H1 (cell line): ENCODE measurements at places on chromosomes 16 and 17. TPM values are rescaled to one million over a fixed set of nuclear protein-coding genes. Genes with fewer than 3 reads are reported as not detected.
A peak's percentile ranks its signal among the peaks of the same experiment; 100 is the strongest.

DNA sequence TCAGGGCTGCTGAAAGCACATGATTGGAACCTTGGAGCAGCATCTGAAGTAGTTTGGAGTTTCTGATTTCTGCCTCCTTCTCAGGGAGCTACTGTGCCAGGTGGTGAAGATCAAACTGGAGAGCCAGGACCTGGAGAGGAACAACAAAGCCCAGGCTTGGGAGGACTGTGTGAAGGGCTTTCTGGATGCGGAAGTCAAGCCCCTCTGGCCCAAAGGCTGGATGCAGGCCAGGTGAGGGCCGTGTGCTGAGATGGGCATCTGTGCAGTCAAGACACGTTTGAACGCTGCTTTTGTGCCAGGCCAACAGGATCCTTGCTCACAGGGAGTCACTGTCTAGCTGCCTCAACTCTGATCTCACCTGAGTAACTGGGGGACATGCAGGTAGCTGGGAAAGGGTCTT lies 23.8 kb downstream of the UBN1 start:
- no peak for DNase-seq

DNA sequence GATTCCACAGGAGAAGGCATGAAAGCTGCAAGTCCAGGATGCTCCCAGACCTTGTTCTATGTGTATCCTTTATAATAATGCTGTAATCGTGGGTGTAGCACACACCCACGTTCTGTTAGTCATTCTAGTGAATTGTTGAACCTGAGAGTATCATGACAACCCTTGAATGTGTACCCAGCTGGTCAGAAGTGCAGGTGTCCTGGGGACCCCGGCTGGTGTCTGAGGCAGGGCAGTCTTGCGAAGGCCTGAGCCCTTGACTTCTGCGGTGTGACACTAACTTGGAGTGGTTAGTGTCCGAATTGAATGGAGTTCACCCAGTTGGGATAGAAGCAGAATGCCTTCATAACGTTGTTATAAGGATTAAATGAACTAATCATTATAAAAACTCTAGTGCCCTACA lies 218.0 kb upstream of the TNRC6C start:
- DNase-seq = no peak

GRCh38 chr17:77118251-77118928 lies 22.4 kb upstream of the SEC14L1 start:
- DNase-seq = no peak

The SLC5A11 gene
- 0.26 and 0.36 TPM in 2 replicates for total RNA-seq

DNA sequence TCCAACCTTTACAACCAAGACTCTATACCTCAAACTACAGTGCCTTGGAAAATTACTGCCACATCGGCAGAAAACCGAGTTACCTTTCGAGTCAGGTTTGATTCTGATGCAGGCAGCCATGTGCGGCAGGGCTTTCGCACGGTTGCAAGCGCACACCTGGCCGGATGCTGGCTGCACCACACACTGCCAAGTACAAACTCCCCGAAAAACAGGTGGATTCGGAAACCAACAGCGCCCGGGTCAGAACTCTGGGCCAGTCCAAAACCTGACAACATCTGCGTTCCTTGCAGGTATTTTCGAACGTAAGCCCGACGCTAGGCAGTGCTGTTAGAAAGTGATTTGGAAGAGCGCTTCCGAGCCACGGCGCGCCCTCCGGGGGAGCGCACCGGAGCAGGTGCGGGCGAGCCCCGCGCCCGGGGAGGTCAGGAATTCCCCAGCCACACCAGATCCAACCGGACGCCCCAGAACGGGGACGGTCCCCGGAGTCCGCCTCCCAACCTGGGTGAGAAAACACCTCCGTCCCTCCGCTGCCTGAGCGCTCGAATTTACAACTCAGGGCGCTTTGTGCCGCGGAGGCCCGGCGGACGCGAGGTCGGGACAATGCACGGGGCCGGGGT lies 1.2 kb downstream of the USP7 start:
- no peak for DNase-seq

The GID4 gene
- 15.0 and 15.2 TPM in 2 replicates for total RNA-seq

The KRTAP4-6 gene
- not detected in 2 replicates for total RNA-seq

DNA sequence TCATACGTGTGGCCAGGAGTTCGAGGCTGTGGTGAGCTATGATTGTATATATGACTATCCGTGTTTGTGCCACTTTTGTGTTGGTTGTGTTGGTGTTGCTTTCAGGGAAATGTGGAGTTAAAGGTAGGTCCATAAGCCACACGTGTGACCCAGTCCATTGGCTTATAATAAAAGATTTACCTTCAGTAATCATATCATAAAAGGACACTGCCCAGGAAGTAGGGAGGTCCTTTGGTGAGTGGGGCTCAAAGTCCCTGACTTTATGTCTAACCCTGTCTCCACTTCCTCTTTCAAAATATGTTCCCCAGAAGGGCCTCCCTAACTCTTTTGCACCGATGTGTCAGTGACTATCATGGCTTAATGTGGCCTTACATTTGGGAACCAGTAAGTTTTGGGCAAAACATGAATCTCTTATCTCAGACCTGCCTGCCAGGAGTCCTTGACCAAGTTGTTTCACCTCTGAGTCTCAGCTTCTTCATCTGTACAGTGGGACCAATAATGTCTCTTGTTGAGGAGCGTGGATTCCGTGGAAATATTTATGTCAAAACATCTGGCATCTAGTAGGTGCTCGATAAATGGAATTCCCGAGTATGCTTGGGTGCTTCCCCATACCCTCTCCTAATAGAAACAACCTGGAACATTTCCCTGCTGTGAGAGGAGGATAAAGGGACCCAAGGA lies 4.8 kb downstream of the TNP2 start:
- DNase-seq = no peak

DNA sequence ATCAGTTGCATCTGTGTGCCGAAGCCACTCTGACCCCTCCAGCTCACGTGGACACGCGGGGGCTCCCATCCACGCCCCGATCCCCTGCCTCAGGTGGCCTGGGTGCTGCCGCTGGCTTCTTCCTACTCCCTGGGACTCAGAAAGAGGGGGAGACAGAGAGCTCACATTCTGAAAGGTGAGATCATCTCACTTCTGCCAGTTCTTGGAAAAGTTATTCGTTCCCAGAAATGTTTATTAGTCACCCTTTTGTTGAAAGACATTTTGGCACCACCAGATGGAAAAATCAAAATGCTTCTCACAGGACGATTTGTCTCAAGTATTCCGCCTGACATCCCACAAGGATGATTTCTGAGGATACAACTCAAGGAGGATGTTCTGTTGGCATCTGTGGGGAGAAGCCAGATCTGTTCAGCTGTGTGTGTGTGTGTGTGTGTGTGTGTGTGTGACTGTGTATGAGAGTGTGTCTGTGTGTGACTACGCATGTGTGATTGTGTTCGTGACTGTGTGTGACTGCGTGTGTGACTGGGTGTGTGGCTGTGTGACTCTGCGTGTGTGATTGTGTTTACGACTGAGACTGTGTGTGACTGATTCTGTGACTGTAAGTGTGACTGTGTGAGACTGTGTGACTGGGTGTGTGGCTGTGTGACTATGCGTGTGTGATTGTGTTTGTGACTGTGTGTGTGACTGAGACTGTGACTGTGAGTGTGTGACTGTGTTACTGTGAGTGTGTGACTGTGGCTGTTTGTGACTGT lies 207.3 kb downstream of the NTN1 start:
- DNase-seq = no peak

GRCh38 chr16:27432558-27432957 lies 30.6 kb downstream of the IL21R start:
- no peak for DNase-seq

GRCh38 chr16:55037046-55037445 lies 106.4 kb downstream of the IRX5 start:
- DNase-seq = peak; percentile 8

The HS3ST3A1 gene
- 5.4 and 6.6 TPM in 2 replicates for total RNA-seq

GRCh38 chr16:1308977-1309885 lies at the start of gene UBE2I:
UBE2I (plus strand) TSS chr16:1309636; CDS start chr16:1314031, 4,395 bp downstream.
- DNase-seq = peak; percentile 87

GRCh38 chr16:27892879-27893278 lies 170.6 kb downstream of the GSG1L start:
- peak; percentile 52 for DNase-seq

DNA sequence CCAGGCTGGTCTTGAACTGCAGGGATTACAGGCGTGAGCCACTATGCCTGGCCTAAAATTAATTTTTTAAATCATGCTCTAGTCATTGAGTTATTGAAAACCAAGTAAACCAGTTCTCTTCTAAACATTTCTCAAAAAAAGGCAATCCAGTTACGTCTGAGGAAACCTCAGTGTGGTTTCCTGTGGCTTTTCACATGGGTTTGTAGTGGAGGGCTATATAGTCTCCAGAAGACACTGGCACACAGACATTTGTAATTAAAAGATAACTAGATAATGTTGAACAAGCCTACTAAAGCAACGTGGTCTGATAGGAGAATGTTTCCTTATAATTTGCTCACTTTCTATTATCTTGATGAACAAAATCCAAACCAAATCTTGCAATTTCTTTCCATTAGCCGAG lies 5.2 kb upstream of the TOB1 start:
- no peak for DNase-seq

The SPATA22 gene
- not detected in 2 replicates for total RNA-seq

The FADS6 gene
- total RNA-seq = 0.56 and 0.80 TPM in 2 replicates

DNA sequence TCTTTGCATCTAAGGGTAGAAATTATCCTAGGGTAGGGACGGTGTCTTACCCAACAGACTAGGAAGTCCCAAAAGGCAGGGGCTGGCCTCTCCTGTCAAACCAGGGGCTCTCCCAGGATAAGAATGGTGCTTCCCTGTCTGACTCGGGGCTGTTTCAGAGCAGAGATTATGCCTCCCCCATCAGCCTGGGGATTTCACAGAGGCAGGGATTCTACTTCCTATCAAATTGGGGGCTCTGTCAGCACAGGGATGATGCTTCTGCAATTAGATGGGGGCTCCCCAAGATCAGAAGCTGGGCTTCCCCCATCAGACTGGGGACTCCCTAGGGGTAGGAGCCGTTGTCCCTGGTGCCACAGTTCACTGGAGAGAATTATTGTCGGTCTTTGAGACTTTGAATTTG lies 2.3 kb downstream of the NXPH3 start:
- DNase-seq = no peak

GRCh38 chr17:50266384-50267073 lies 7.7 kb upstream of the TMEM92 start:
- no peak for DNase-seq

The RRN3 gene
- 26.0 and 26.1 TPM in 2 replicates for total RNA-seq

DNA sequence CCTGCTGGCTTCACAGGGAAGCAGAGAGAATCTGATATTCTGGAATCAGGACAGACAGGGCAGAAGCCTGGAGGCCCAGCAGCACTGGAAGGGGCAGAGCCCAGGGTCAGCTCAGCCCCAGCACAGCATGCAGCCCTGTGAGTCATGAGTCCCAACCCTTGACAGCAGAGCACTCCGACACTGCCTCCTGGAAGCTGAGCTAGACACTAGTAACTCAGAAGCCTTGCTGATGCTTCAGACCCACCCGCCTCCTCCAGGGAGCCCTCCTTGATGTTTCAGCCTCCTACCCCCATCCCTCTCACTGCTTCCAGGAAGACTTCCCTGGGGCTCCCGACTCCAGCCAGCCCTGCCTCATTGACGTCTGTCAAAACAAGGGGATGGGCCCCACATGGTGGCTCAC lies 6.9 kb downstream of the CAMKK1 start:
- DNase-seq = no peak

GRCh38 chr16:23145608-23146007 lies 3.6 kb downstream of the USP31 start:
- DNase-seq = no peak

The FBXW10B gene
- not detected in 2 replicates for total RNA-seq

The ATP6V0D1 gene
- 47.3 and 54.1 TPM in 2 replicates for total RNA-seq

DNA sequence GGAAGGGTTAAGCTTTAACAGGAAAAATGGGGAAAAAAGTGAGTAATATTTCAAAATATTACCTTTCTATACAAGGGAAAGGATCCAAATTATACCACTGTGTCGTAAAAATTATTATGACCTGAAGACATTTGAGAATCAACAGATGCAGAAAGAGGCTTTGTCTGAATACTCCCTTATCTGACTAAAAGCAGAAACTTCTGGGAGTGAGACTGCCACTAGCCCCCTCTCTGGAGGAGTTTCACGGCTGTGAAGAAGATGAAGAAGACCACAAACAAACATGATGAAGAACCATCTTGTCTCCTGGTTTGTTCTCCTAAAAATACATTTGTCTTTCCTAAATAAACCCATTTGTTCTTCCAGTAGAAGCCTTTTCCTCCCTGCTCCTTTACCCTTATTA lies 29.4 kb downstream of the CNTROB start:
- DNase-seq = no peak

DNA sequence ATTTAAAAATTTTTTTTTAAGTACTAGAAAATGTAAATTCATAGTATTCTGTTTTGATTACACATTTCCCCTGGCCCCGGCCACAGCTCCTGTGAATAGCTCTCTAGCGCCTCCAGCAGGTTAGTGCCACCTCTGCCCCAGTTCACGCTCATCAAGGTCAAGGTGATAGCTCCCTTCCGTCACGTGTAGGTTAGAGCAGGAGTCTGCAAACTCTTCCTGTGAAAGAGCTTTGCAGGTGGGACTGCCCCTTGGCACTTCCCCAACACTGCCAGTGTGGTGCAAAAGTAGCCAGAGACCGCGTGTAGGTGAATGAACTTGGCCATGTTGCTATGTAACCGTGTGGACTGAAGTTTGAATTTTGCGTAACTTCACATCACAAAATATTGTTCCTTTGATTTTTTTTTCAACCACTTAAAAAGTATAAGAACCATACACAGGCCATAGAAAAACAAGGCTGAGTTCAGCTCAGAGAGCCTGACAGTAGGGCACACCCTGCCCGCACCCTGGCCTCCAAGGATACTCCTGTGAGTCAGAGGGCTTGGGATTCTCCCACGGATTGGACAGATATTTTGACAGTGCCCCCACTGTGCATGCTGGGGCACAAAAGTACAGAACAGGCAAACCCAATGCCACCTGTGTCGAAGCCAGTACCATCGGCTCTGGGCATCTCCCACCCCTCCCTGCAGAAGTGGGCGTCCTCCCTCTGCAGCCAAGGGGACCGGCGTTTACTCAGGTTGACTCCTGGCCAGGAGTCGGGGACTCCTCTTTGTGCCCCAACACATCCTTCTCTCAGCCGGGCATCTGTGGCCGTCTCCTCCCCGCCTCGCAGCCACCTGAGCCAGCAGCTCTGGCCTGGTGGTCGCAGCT lies 92.0 kb upstream of the CHMP6 start:
- peak; percentile 29 for DNase-seq

DNA sequence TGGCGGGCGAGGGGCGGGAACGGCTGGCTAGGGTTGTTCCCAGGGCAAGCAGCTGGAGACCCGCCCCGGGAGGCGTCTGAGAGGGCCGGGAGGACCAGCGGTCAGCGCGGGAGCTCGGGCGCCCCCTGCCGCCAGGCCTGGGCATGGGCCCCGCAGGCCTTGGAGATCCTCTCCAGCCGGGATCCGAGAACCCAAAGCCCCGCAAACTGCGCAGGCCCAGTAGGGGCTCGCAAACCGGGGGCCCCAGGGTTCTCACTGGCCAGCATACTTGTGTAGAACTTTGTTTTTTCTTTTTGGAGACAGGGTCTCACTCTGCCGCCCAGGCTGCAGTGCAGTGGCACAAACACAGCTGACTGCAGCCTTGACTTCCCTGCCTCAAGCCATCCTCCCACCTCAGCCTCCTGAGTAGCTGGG lies 20.8 kb upstream of the ZNF423 start:
- DNase-seq = peak; percentile 99

GRCh38 chr16:67426950-67427349 lies 4.0 kb upstream of the HSD11B2 start:
- DNase-seq = no peak

The NACA2 gene
- not detected in 2 replicates for total RNA-seq

The TAT gene
- total RNA-seq = not detected in 2 replicates
